Naive thymus-derived CD8-positive, alpha-beta T cell (primary cell): ENCODE measurements at places on chromosomes 2 and 18. TPM values are rescaled to one million over a fixed set of nuclear protein-coding genes. Genes with fewer than 3 reads are reported as not detected.

DNA sequence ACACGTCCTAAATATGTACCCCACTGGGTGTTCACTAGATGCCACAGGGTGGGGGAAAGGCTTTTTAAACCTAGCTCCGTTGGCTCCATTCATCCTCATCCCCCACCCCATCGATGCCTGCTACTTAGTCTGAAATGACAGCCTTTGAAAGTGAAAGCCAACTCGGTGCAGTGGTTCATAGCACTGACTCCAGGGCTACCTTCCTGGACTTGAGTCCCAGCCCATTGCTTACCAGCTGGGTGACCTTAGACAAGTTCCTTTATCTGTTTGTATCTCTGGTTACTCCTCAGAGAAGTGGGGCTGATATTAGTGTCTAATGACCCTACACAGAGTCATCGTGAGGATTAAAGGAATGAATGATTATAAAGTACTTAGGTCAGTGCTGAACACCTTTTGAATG is 24.4 kb downstream of the EHD3 start:
- no peaks in the 10 kb centered on the region for H3K27me3 ChIP-seq
- peaks cover 5% of the 10 kb centered on the region for H3K36me3 ChIP-seq
- H3K4me1 ChIP-seq, result no peaks in the 10 kb centered on the region
- no peak for DNase-seq

- DNase-seq, result no peak
- no peak overlapping the region for H3K27ac ChIP-seq
- no peaks in the 10 kb centered on the region for H3K27me3 ChIP-seq
- H3K4me1 ChIP-seq, result no peaks in the 10 kb centered on the region
- H3K4me3 ChIP-seq, result no peak overlapping the region
These were observed 284.0 kb upstream of the CCDC68 start for GRCh38 chr18:55243255-55243654.

- peaks cover 81% of the 10 kb centered on the region for H3K4me1 ChIP-seq
- no peaks in the 10 kb centered on the region for H3K27me3 ChIP-seq
- peaks cover 72% of the 10 kb centered on the region for H3K36me3 ChIP-seq
- H3K4me3 ChIP-seq, result peak overlapping the region; percentile 20
- no peak for DNase-seq
- H3K27ac ChIP-seq, result no peak overlapping the region
These were observed 130.7 kb downstream of the ANKRD44 start for GRCh38 chr2:197179744-197180498.

DNA sequence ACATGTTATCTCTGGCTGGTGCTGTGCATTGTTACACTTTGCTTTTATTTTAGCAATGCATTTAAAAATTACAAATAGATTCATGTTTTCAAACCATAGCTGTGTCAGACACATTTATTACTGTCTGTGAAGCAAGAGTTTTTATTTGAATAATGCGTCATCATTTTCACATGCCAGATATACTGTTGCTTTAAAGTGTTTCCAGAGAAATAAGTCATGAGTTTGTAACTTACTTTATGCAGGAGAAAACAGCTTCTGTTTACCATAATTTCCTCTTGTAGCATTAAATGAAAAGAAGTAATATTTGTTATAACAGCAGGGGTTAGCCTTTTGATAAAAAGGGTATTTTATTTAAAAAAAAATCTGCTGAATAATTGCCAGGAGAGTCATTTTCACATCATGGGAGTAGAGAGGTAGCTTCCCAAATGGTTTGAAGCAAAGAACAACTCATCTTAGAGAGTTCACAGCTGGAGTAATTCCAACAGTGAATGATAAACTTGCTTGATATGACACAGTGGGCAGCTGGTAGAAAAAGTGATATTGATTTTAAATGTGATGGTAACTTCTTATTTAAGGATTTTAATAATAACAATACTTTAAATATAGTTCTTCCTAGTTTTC is 1274.5 kb upstream of the CRIM1 start:
- no peaks in the 10 kb centered on the region for H3K27me3 ChIP-seq
- H3K36me3 ChIP-seq, result no peaks in the 10 kb centered on the region

GRCh38 chr2:132760405-132760804 is 90.4 kb upstream of the LYPD1 start:
- peaks cover 4% of the 10 kb centered on the region for H3K36me3 ChIP-seq
- H3K4me3 ChIP-seq, result no peak overlapping the region
- no peaks in the 10 kb centered on the region for H3K4me1 ChIP-seq
- no peak overlapping the region for H3K27ac ChIP-seq
- H3K27me3 ChIP-seq, result peaks cover 14% of the 10 kb centered on the region

DNA sequence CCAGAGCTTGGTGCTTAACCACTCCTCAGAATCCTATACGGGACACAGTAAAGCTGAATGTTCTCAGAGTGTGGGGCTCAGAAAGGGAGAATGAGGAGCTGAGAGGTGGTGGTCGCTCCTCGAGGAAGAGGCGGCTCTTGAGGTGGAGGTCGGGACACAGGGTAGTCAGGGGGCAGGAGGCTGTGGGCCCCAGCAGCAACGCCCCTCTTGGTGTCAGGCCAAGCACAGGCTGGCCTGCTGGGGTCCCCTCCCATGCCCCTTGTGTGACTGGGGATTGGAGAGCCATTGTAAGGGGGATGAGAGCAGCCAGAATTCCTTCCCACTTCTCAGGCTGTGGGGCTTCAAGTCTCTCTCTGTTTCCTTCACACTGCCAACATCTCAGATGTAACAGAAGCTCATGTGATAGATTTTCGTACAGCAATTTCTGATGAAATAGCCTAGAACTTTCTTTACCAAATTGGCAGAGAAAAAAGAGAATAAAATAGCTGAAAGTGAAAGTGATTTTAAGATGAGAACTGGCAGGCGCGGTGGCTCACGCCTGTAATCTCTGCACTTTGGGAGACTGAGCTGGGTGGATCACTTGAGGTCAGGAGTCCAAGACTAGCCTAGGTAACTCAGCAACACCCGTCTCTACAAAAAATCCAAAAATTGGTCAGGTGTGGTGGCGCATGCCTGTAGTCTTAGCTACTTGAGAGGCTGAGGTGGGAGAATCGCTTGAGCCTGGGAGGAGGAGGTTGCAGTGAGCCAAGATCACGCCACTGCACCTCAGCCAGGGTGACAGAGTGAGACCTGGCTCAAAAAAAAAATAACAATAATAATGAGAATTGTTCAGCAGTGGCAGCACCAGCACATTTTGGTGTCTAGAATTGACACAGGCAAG is 61.1 kb upstream of the RPL31 start:
- peaks cover 1% of the 10 kb centered on the region for H3K27me3 ChIP-seq
- peaks cover 20% of the 10 kb centered on the region for H3K4me1 ChIP-seq
- no peak for DNase-seq
- peak overlapping the region; percentile 85 for H3K4me3 ChIP-seq
- H3K27ac ChIP-seq, result peak overlapping the region; percentile 85

DNA sequence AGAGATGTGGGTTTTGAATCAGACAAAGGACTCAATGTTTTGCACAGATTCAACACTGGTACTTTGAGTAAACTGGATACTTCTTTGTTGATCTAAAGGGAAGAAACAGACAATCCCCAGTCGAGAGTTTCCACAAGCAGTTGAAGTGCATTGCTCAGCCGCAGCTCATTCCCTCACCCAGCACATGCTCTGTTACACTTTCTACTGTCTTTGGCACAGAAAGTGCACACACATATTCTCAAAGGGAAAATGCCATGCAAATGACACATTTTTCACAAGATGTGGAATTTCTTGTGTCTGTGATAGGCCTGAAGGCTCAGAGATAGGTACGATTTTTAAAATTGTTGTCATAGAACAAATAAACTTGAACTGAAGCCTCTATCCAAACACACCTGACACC is 258.9 kb upstream of the TRIB2 start:
- H3K4me3 ChIP-seq, result no peak overlapping the region
- H3K27me3 ChIP-seq, result no peaks in the 10 kb centered on the region
- H3K4me1 ChIP-seq, result peaks cover 25% of the 10 kb centered on the region
- peak overlapping the region; percentile 97 for H3K27ac ChIP-seq
- DNase-seq, result no peak

DNA sequence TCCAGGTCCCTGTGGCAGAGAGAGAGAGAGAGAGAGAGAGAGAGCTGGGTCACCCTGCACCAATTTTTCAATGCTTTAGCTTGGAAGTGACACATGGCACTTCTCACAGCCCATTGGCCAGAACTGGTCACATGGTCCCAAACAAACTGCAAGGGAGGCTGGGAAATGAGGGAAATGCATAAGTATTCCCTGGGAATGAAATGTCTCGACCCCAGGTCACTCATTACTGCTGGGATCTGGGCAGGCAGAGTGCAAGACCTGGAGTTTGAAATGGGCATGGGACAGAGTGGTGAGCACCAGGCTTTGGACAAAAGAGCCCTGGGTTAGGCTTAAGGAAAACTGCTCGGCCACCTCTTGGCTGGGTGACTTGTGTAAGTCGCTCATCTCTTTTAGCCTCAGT is 37.0 kb downstream of the SMAD7 start:
- no peaks in the 10 kb centered on the region for H3K27me3 ChIP-seq
- no peaks in the 10 kb centered on the region for H3K36me3 ChIP-seq
- no peak overlapping the region for H3K4me3 ChIP-seq

GRCh38 chr2:20094142-20094755 is 42.8 kb upstream of the LAPTM4A start:
- no peaks in the 10 kb centered on the region for H3K4me1 ChIP-seq
- H3K4me3 ChIP-seq, result no peak overlapping the region
- no peak overlapping the region for H3K27ac ChIP-seq
- no peaks in the 10 kb centered on the region for H3K36me3 ChIP-seq
- peaks cover 19% of the 10 kb centered on the region for H3K27me3 ChIP-seq
- no peak for DNase-seq

DNA sequence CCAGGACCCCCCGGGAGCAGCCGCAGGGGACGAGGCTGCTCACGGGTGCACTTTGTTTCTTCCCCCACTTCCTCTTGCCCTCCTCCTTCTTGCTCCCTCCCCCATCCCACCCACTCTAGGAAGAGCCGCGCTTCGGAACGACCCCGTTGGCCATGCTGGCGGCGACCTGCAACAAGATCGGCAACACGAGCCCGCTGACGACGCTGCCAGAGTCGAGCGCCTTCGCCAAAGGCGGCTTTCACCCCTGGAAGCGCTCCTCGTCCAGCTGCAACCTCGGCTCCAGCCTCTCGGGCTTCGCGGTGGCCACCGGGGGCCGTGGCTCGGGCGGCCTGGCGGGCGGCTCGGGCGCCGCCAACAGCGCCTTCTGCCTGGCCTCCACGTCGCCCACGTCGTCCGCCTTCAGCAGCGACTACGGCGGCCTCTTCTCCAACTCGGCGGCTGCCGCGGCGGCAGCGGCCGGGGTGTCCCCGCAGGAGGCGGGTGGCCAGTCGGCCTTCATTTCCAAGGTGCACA is 1.3 kb downstream of the SP9 start:
- H3K4me1 ChIP-seq, result peaks cover 43% of the 10 kb centered on the region
- DNase-seq, result no peak
- no peak overlapping the region for H3K27ac ChIP-seq
- H3K36me3 ChIP-seq, result peaks cover 4% of the 10 kb centered on the region
- peak overlapping the region; percentile 71 for H3K4me3 ChIP-seq

DNA sequence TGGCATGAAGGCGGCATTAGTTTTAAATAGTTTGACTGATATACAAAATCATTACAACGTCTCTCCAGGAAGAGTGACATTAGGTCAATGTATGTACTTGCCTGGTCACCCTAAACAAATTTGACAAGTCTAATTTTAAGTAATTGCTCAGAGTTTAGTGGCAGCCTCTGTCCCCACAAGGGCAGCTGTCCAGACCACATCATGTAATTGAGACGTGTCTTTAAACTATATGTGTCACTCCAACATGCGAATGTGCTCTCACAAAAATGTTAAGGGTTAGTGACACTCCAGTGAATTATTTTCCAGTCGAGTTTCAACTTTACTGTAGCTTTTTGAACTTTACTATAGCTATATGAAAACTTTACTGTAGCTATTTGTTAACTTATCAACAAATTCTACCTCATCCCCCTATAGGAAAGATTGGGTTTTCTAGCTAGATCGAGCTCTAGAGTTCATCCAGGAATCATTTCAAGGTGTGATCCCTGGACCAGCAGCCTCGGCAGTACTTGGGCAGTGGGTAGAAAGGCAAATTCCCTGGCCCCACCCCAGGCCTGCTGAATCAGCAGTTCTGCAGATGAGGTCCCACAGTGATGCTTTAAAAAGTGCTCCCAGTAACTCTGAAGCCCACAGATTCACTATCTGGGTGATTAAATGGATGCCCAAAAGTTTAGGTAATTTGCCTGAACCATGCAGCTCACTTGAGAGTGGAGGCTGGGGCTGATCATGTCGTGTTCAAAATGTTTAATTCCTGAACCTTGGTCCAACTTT is 66.4 kb upstream of the POU3F3 start:
- H3K27me3 ChIP-seq, result peaks cover 2% of the 10 kb centered on the region
- H3K4me1 ChIP-seq, result no peaks in the 10 kb centered on the region
- no peak for DNase-seq
- no peak overlapping the region for H3K4me3 ChIP-seq
- H3K27ac ChIP-seq, result no peak overlapping the region

- no peaks in the 10 kb centered on the region for H3K4me1 ChIP-seq
- no peak for DNase-seq
- no peaks in the 10 kb centered on the region for H3K36me3 ChIP-seq
- no peak overlapping the region for H3K4me3 ChIP-seq
- no peak overlapping the region for H3K27ac ChIP-seq
- no peaks in the 10 kb centered on the region for H3K27me3 ChIP-seq
These were observed 108.5 kb upstream of the NCK2 start for GRCh38 chr2:105636109-105636740.

DNA sequence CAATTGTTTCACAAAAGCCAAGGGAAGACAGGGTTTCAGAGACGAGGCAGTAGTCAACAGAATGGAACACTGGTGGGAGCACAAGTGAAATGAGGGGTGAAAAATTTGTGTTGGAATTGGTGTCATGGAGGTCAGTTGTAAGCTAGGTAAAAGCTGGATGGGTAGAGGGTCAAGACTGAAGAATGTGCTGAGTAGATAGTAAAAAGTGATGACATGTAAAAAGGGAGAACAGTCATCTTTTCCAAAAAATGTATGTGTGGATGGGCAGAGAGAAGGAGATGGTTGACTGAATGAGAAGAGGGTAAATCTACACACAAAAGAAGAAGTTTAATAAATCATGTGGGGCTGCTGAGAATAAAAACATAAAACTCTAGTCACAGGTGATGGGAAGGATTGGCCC is 92.7 kb upstream of the COL3A1 start:
- no peaks in the 10 kb centered on the region for H3K4me1 ChIP-seq
- no peak overlapping the region for H3K4me3 ChIP-seq
- DNase-seq, result no peak

PARD6G gene
- total RNA-seq, result 0.25 TPM

ASXL3 gene
- total RNA-seq, result not detected

GPC1 gene
- total RNA-seq, result 1.2 TPM

C2orf76 gene
- 10.7 TPM for total RNA-seq

PLA2R1 gene
- not detected for total RNA-seq

EVA1A gene
- not detected for total RNA-seq

SCG2 gene
- total RNA-seq, result not detected

TSPYL6 gene
- not detected for total RNA-seq
